ENCODE measurements at places on chromosomes 12 and 14.
A peak's percentile ranks its signal among the peaks of the same experiment; 100 is the strongest.

- no peak for DNase-seq
Measured at GRCh38 chr12:122126713-122127597, 47.1 kb downstream of the IL31 start.

DNA sequence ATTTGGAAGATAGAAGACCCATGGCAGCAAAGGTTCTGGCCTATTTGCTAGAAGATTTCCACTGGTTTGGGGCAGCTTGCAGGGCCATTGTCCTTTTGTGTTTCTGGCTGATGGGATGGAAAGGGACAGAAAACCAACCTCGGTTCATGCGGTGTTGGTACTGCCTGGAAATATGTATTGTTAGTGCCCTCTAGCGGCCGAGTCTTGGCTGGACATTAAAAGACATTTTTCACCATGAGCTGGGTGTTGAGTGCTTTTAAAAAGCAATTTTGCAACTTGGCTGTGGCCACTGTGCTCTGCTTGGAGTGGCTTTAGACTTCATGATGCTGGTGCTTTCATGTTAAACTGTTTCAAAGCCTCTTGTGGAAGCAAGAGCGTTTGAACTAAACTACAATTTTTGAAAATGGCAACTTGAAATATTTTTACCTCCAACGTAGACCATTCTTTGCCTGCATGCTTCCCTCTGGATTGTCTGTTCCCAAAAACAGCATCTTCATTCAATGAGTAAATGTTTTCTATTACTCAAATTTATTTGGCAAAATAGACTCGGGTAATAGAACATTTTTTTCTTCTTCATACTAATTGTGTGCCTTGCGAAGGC lies 102.7 kb upstream of the TBX5 start:
- DNase-seq: peak; percentile 38

- no peak for DNase-seq
Measured at GRCh38 chr14:72916174-72916573, 10.1 kb upstream of the DCAF4 start.

DNA sequence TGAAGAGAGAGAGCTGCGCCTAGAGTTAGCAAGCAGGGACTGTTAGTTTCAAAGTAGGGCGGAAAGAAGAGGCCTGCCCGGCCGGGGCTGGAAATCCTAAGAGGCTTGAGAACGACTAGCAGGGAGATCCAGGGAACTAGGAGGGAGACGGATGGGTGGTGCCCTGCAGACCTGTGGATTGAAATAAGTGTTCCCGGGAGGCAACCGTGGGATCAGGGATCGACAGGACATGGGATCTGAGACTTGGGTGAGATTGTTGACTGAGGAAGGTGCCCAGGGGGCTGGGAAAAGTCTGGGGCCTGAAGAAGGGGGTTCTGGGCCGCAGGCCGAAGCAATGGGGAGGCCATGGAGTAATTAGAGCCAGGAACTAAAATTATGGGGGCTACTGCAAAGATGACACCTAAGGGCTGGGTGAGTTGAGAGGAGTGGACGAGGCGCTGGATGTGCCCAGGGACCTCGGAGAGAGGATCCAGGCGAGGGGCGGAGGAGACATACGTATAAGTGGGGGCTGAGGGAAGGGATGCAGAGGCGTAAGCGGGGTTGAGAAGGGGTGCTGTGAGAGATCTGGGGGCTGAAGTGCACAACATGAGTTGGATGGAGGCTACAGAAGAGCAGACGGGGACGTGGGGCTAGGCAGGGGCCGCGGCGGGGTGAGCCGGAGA lies 635 bp downstream of the LTA4H start:
- no peak for DNase-seq
